ENCODE measurements at places on chromosomes 4 and X.

DNA sequence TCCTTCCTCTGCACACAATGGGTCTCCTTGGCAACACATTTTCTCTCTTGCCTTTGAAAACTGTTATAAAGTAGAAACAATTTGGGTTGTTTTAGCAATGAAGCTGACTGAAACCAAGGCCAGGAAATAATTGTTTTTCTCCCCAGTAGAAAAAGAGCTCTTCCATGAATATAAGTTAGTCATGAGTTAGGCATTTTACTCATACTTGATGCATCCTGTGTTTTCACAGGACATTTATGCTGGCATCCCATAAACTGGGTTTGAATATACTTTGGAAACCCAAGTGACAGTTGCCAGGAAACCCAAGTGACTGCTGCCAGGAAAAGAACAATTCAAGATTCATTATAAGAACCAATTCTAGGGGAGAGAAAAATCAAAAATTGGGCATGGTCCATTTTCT, 128.6 kb upstream of the NPY2R start:
- peak; percentile 50 for DNase-seq

DNA sequence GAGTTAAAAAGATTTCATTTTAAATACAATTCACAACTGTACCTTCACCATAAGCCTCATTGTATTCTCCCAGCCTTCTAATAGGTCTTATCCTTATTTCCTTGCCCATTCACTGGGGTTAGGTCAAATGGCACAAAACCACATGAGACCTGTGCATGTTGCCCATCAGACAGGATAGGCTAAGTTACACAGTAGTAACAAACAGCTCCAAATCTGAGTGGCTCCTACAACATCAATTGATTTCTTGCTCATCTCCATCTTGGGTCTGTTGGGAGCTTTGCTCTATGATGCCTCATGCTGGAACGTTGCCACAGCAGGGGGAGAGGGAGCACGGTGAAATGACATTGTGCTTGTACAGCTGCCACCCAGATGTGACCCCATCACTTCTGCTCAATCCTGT, 70.6 kb downstream of the DHX15 start:
- no peak for DNase-seq

DNA sequence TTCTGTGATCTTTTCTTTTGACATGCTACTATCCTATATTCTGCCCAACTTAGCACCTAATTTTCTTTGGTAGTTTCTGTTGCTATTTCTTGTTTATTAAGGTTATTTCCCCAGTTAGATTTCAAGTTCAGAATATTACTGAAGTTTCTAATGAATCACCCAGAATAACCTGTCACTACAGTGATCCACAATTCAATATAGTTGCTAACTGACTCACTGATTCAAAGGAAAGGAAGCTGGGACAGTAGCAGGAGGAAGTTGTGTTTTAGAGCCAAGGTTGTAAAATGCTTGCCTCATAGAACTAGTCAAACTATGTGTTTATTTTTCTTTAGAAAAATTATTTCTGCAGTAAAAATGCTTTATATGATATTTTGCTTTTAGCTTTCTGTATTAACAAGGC, 37.4 kb downstream of the PAK3 start:
- no peak for DNase-seq

GRCh38 chr4:61350932-61351331, 150.8 kb downstream of the ADGRL3 start:
- no peak for DNase-seq

- peak; percentile 91 for DNase-seq
Measured at GRCh38 chr4:124111922-124112321, 600.6 kb downstream of the ANKRD50 start.

DNA sequence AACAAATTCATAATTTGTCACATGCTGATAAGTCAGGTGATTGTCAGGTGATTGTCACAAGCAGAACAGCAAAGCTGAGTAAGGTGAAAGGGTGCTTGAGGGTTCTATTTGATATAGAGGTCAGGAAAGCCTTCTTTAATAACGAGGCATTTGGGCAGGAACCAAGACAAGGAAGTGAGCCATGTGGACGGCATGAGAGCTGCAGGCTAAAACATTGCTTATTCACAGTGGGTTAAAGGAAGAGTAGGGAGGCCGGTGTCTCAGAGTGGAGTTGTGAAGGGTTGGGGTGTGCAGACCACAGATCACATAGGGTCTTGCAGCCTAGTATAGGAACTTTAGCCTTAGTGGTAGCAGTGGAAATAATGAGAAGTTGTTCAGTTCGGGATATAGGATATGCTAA, 31.3 kb upstream of the CYP2U1 start:
- no peak for DNase-seq

GRCh38 chr4:98765771-98766170, 107.4 kb upstream of the TSPAN5 start:
- DNase-seq: no peak

DNA sequence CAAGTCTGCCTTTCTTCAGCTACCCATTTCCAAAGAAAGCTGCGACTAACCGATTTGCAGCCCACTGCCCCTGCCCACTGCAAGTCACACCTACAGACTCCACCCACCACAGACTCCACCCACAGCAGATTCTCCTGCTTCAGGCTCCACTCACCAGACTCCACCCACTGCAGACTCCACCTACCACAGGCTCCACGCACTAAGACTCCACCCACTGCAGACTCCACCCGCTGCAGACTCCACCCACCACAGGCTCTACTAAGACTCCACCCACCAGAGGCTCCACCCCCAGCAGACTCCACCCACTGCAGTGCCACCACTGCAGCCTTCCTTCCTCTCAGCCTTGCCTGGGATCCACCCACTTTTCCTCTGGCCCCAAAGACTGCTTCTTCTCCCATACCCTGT, 41.3 kb downstream of the ABLIM2 start:
- peak; percentile 69 for DNase-seq

DNA sequence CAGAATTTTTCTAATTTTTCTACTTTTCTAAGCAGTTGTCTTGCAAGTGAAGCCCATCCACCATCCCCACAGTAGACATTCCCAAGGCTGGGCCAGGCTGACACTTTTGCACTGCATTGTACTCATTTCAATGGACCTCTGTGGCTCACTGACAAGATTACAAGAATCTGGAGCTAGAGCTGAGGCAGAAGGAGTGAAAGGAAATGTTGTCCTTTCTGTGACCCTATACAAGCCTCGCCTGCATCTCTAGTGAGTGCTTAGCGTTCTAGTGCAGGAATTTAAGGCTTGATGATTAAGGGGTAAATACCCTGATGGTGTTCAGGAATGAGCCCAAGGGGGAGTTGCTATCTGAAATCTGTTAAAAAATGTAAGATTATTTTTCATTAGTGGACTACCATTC, 6.3 kb downstream of the MAGED1 start:
- no peak for DNase-seq

DNA sequence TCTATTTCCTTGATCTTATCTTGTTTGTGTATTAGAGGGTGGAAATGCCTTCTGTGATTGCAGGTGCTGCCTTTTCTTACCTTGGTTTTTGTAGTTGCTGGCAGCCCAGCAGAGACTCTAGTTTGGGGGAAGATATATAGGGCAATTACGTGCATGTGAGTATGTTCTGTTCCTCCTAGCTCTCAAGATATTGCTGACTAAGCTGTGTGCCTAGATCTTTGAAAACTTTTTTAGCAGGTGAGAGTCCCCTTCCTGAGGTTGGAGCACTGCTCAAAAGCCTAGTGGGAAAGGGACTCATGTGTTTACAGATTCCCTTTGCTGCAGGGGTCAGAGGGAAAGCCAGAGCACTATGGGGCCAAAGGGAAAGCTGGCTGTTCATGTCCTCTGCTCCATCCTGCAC, 136.1 kb downstream of the VSIG4 start:
- no peak for DNase-seq

All from dermis blood vessel endothelial cell (primary cell).